ENCODE measurements at places on chromosomes 6 and 20.

DNA sequence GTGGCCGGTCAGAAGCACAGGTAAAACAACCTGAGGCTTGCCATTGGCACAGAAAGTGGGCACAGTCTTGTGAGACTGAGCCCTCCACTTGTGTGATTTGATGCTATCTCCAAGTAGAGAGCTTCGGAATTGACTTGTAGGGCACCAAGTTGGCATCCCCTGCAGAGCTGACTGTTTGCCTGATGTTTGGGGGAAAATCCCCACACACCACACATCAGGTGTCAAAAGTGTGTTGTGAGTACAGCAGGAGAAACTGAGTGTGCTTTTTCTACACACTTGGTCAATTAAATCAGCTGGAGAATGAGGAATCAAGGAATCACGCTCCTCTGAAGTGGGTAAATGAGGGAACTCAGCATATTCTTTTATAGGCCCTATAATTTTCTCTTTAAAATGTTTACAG is 989 bp downstream of the SERINC3 start:
- no peak for DNase-seq

DNA sequence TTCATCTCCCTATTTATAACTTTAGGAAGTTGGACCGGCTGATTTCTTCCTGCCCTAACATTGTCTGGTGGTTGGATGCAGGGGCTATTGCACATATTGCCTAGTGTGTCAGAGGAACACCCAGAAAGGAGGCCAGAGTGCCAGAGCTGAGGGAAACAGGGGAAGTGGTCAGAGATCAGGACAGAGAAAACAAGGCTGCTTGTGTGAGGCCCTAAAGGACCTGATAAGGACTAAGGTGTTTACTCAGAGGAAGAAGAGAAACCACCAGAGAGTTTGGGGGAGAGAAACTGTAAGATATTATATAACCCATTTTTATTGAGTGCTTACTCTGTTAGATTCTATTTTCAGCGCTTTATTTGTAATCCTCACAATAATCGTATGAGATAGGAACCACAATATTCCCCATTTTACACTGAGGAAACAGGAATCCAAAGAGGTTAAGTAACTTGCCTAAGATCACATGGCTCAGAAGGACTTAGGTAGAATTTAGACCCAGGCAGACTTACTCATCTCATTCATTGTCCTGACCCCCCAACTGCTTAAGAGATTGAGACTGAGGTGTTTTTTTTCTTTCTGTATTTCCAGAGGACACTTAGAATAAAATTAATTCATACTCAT is 54.0 kb upstream of the REV3L start:
- no peak for DNase-seq

DNA sequence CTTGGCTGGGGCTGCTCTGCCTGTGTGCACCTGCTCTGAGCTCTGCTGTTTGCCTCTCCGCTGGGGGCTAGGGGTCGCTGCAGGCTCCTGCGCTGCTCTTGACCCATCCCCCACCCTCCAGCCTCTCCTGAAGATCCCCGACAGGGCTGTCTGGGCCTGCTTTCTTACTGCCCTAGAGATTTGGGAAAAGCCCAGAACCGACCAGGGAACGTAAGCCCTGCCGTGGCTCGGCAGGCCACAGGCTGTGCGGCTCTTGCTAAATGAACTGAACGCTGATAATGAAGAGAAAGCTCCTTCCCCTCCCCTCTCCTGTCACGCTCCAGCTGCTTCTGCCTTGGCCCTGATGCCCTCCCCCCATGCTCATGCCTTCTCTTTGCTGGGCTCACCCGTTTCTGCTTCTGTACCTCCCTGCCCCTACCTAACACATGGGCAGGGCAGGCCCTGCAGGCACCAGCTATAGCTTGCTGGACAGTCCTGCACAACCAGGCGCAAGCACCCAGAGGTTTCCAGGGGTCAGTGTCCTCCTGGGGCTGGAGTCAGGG is 32.0 kb upstream of the PCMTD2 start:
- DNase-seq, result peak; percentile 52

- no peak for DNase-seq
Measured at GRCh38 chr6:158648682-158649131, 1.1 kb upstream of the SYTL3 start.

GRCh38 chr6:34018026-34018425 is 127.9 kb downstream of the GRM4 start:
- DNase-seq, result no peak

- no peak for DNase-seq
Measured at GRCh38 chr6:85419046-85419759, 30.7 kb upstream of the NT5E start.

DNA sequence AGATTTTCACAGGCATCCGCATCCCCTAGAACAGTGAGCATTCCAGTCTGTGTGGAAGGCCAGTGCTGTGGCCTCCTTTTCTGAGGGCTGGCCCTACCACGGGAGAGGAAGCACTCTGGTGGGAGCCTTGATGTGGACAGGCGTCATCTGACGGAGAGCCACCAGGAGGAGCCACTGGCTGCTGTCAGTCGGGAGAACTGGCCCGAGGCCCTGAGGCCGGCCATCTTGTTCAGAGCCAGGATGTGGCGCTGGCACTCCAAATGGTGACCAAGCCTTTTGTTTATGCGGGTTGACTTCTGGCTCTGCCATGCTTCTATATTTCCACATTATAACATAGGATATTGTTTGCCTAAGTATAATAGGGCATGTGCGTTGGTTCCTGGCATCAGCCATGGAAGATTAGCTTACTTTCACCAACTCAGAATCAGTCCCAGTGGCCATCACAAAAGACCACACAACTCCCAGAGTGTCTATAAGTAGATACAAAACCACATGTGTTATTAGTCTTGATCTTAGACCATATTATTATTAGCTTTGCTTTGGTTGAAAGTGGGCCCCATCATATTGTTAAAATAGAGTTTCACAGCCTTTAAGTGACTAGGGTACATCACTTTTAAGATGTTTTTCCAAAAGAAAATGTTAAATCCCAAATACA is 273.9 kb upstream of the TAB2 start:
- no peak for DNase-seq

GRCh38 chr20:31803552-31804291 is 15.4 kb upstream of the MYLK2 start:
- no peak for DNase-seq

- no peak for DNase-seq
Measured at GRCh38 chr6:147268254-147268653, 64.0 kb downstream of the STXBP5 start.

- DNase-seq, result no peak
Measured at GRCh38 chr6:91782802-91783201, 1195.9 kb upstream of the MAP3K7 start.

DNA sequence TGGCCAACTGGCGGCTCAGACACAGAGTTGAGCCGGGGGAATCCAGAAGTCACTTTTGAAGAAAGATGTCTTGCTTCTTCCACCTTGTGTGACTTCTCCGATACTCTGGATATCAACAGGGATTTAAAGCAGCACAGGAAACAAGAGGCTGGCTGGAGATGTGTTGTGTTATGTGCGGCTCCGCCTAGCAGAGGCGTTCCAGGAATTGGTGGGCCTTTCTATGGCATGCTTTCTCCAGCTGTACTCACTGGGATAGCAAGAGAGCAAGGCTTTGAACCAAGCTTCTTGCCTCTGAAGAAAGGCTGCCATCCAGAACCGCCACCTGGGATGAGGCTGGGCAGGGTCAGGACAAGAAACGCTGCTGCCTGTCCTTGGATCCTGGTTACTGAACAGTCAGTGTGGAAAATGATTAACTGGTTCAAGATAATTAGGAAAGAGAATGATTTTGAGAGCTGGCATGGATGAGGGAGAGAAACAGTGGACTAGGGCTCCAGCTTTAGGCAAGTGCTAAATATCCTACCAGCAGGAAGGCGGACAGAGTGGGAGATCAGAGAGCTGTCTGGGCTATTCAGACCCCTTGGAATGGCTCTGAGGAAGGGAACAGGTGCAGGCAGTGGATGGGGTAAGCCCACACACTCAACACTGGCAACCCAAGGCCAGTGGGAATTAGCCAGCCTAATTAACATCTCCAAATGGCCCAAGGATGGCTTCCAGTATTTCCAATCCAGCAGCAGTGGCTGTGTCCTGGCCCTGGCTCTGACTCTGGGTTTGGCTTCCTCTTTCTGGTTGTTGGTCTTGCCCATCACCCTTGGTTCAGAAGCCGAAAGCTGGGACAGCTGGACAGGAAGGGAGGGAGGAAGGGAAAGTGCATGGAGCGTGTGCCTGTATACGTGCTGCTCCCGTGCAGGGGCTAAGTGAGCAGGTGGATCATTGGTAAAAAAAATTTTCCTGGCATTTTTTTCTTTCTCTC is 31.9 kb downstream of the INSM1 start:
- DNase-seq, result no peak

GRCh38 chr20:3081641-3082040 is 2.9 kb downstream of the AVP start:
- DNase-seq, result no peak

- no peak for DNase-seq
Measured at GRCh38 chr6:7112741-7113313, 5.1 kb downstream of the RREB1 start.

DNA sequence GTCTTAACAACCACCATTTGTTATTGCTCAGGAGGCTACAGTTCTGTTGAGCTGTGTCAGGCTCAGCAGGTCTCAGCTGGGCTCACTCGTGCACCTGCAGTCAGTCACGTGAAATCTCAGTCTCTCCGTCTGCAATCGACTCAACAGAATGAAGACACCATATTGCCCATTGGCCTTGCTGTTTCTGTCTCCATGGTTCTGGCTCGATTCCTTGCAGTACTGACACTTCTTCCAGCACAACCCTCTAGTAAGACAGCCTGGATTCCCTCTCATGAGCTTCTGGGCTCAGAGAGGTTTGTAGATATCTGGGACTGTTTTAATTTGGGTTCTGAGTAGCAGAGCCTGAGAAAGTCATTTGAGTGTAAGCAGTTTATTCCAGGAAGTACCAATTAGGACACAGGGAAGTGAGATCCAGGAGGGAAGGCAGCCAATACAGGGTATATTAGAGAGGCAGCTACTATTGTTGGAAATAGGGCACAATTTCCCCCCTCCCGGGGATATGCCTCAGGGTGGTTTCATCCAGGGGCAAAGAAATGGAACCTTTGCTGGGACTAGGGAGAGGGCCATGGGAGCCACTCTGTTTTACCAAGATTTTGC is 87.4 kb upstream of the RALGAPA2 start:
- DNase-seq, result no peak

- no peak for DNase-seq
Measured at GRCh38 chr20:63254606-63255384, 532 bp upstream of the NKAIN4 start.

- no peak for DNase-seq
Measured at GRCh38 chr6:101845621-101846020, 452.1 kb downstream of the GRIK2 start.

GRCh38 chr6:70304616-70305015 is 1.7 kb upstream of the COL9A1 start:
- no peak for DNase-seq

DNA sequence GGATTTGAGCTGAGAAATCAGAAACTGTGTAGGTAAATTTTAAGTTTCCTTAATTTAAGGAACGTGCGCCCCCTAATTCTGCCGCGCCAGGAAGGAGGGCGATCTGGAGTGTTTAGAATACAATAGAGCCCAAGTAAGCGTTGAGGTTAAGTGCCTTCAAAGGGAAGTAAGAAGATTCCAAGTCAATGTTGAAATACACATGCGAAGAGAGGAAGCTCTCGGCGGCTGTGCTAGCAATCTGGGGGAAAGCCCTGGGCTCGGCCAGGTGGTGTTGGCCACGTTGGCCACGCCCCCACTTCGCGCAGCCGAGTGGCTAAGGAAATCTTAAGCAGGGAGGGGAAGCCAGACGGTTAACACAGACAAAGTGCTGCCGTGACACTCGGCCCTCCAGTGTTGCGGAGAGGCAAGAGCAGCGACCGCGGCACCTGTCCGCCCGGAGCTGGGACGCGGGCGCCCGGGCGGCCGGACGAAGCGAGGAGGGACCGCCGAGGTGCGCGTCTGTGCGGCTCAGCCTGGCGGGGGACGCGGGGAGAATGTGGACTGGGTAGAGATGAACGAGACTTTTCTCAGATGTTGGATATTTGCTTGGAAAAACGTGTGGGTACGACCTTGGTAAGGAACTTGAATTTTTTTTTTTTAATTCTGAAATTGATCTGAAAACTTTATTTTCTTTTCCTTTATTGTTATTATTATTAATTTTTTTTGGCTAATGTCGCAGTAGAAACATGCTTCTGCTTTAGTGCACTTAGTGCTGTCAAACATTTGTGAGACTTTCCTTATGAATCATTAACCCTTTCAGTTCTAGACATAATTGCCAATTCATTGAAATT is at the start of gene PRDM1:
TSS of gene PRDM1 (plus strand) at position 353 of the 830 bp plus-strand sequence. CDS start at position 571, 218 bp downstream.
- peak; percentile 61 for DNase-seq

DNA sequence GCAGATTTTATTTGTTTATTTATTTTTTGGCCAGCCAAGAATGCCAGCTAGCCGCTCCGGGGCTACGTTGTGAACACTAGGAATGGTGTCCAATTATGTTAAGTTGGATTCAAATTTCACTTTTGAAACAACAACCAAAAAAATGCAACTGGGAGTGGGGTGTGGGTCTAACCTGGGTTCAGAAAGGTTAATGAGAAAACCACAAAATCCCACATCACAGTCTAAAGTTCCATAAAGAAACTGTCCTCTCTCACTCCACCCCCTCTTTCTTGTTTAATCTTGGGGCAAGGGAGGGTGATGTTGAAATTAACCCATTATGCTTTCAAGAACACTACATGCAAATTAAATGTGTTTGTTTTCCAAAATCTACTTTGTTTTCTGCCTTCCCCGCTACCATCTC is 77.2 kb downstream of the LINC00237 start:
- no peak for DNase-seq
